ENCODE measurements at places on chromosomes 13 and 19.
A peak's percentile ranks its signal among the peaks of the same experiment; 100 is the strongest.

- no peak for DNase-seq
These were observed 13.2 kb upstream of the ASF1B start for GRCh38 chr19:14149509-14149994.

- no peak for DNase-seq
These were observed 8.3 kb downstream of the THOP1 start for GRCh38 chr19:2793577-2793976.

GRCh38 chr13:28849441-28849840 lies 29.3 kb downstream of the MTUS2 start:
- no peak for DNase-seq

- DNase-seq: no peak
These were observed 195.8 kb downstream of the UQCRFS1 start for GRCh38 chr19:29016926-29017760.

GRCh38 chr13:43915451-43915850 lies 35.7 kb downstream of the LACC1 start:
- no peak for DNase-seq

DNA sequence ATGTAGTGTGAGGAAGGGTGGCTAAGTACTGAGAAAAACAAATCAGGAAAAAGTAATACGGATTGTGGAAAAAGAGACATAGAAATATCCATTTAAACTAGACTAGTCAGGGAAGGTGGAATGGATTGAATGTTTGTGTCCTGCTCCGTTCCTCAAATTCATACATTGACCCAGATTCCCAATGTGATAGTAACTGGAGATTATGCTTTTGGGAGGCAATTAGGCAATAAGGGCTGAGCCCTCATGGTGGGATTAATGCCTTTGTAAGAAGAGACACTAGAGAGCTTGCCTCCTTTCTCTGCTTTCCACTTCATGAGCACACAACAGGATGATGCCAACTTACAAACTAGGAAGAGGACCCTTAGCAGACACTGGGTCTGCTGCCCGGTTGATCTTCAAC lies 765.2 kb upstream of the GPC6 start:
- DNase-seq: no peak

- no peak for DNase-seq
These were observed 22.3 kb downstream of the SLC7A1 start for GRCh38 chr13:29573190-29573589.

DNA sequence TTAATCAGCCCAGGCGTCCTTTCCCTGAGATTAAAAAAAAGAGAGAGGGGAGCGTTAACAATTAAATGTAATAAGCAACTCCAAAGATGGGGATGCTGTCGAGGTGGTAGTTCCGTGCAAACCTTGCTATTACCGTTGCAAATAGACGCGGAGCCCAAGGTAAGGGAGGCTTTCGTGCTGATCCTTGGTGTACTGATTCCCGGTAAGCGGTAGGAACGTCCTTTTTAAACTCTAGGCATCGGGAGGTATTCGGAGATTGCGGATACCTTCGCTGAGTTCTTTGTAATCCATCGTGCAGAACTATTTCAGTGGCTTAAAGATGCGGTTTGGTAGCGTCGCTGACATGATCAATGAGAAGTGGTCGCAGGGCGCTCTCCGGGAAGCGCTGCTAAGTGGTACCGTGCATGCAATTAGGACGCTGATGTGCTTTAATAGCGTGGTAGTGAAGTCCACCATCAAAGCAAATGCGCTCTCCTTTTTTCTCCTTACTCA lies 3.1 kb downstream of the SLITRK5 start:
- DNase-seq: no peak

GRCh38 chr19:3403489-3404323 lies 37.3 kb downstream of the NFIC start:
- no peak for DNase-seq

DNA sequence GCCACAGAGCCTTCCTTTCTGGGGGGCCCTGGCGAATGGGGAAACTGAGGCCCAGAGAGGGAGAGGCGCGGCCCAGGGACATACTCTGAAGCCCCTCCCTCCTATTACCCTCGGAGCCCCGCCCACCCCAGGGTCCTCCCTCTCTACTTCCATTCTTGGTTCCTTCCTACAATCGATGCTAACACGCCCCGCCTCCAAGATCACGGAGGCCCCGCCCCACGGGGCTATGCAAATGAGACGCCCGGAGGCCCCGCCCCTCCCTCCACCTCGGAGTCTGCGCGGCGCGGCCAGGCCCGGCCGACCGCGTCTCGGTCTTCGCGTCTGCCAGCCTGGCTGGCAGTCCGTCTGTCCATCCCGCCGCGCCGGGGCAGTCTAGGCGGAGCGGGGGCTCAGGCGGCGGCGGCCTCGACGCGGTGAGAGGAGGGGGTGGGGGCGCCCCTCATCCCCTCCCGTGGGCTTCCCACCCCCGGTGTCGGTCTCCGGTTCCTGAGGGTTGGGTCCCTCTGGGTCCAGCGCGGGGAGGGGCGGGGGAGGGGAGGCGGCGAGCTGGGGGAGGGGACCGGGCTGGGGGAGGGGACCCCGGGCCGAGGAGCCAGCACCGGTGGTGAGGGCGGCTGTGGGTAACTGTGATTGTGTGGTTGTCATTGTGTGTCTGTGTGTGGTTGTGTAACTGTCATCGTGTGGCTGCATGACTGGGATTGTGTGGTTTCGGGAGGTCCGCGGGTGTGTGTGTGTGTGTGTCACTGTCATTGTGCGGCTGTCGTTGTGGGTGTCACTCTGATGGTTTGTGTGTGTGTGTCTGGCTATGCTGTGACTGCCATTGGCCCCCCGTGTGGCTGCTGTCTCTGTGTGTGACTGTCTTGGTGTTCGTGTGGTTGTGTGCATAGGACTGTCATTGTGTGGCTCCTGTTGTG lies at the start of gene PLPPR2:
Gene PLPPR2, plus strand, starts transcription at position 273 of the 914 bp plus-strand sequence. CDS start 2,242 bp downstream, outside the sequence.
- DNase-seq: no peak

DNA sequence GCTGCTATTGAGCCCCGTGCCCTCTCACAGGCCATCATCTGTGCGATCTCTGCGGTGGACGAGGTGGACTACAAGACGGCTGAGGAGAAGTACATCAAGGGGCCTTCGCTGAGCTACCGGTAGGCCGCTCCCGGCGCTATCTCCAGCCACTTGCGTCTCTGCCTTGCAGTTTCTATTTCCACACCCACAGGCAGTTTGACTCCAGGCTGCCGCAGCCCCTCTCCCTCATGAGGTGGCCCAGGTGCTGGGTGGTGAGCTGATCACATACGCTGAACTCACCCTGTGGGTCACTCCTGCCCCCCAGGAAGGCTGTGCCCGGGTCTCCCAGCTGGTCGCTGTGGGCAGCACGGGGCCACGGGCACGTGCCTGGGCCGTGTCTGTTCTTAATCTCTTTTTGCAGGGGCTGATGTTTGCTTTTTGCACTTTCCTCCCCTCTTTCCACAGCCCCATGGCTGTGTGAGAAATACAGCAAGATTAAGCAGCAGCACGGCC lies 10.6 kb upstream of the NDUFS7 start:
- DNase-seq: no peak

DNA sequence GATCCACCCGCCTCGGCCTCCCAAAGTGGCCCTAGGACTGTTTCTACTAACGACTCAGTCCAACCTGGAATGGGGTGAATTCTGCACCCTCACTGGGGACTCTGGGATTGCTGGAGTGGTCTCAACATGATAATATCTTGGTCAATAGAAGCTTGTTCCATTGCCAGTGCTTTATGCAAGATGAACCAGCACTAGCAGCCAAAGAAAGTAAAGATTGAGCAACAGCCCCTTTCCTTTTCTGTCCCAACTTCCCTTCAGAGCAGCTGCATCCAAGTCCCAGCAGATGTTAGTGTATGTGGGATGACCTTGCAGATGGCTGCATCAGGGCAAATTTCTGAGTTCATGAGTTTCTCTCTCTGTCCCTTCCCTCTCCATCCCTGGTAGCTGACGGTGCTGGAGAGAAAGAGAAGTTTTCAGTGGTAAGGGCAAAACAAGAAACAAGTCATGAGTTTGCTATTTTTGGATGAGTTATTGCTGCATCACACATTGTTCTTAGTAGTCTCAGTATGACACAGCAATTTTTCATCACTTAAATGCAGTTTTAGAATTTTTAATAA lies 183.6 kb upstream of the EDNRB start:
- DNase-seq: no peak

GRCh38 chr13:107057028-107057631 lies 489.2 kb upstream of the ARGLU1 start:
- DNase-seq: no peak

- DNase-seq: no peak
These were observed 249.6 kb downstream of the TSHZ3 start for GRCh38 chr19:31099515-31100205.

DNA sequence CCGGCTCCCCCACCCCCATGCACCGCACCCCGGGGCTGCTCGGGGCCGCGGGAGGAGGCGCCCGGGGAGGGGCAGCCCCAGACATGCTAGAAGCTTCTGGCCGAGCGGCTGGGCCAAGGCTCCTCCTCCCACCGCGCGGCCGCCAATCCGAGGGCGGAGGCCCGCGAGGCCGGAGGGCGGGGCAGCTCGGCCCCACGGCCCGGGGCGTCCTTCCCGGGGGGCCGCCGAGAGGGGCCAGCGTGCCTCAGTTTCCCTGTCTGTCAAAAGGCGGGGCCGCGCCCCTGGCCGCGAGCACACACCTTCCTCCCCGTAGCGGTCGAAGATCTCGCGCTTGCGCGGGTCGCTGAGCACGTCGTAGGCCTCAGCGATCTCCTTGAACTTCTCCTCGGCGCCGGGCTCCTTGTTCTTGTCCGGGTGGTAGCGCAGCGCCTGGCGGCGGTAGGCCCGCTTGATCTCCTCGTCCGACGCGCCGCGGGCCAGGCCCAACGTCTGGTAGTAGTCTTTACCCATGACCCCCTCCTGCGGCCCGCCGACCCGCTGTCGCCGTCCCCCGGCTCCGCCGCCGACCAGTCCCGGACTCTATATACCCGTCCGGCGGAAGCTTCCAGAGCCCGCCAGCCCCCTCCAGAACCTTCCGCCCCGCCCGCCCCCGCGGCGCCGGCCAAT lies at the start of gene DNAJB1:
Gene DNAJB1, minus strand, starts transcription at position 558 of the 666 bp plus-strand sequence. Its CDS starts 48 bp downstream, at position 510.
- no peak for DNase-seq

- DNase-seq: no peak
These were observed 1.8 kb downstream of the PCDH20 start for GRCh38 chr13:61413572-61414535.

DNA sequence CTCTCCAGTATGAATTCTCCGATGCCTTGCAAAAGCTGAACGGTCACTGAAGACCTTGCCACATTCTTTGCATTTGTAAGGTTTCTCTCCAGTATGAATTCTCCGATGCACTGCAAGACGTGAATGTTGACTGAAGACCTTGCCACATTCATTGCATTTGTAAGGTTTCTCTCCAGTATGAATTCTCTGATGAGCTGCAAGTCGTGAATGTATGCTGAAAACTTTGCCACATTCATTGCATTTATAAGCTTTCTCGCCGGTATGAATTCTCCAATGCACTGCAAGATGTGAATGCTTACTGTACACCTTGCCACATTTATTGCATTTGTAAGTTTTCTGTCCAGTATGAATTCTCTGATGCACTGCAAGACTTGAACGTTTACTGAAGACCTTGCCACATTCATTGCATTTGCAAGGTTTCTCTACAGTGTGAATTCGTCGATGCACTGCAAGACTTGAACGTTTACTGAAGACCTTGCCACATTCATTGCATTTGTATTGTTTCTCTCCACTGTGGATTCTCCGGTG lies 20.0 kb upstream of the ZNF841 start:
- no peak for DNase-seq

GRCh38 chr13:40777166-40777808 lies 6.3 kb upstream of the MRPS31 start:
- no peak for DNase-seq

DNA sequence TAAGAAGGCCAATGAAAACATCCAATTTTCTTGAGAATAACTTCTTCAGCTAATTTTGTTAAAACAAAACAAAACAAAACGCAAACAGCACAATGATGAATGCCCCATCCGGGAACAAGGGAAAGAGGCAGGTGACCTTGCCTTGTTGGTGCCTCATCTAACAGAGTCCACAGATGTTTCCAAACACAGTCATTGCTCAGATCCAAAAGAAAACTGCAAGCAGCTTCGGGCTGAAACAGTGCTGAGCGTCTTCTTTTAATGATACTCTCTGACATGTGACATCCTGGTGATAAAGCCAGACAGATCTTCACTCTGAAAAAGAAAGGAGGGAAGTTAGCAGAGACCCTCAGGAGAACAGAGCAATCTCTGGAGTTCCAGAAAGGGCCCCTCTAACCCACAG lies 30.4 kb downstream of the IRS2 start:
- no peak for DNase-seq

DNA sequence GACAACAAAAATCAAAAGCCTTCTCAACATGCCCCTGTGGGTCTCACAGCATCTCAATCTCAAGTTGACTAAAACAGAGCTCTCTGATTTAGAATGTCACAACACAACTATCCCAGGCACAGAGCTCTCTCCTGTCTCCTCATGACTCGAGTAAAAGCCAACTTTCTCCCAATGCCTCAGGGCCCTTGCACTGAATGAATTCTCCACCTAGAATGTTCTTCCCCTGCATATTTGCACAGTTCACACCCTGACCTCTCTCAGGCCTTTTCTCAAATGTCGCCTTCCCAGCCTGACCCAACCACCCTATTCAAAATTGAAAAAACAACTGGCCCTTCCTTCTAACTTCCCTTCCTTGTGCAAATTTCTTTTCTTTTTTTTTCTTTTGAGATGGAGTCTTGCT lies 3.7 kb upstream of the SWSAP1 start:
- no peak for DNase-seq

- no peak for DNase-seq
These were observed 1.8 kb downstream of the DACH1 start for GRCh38 chr13:71864986-71865873.

DNA sequence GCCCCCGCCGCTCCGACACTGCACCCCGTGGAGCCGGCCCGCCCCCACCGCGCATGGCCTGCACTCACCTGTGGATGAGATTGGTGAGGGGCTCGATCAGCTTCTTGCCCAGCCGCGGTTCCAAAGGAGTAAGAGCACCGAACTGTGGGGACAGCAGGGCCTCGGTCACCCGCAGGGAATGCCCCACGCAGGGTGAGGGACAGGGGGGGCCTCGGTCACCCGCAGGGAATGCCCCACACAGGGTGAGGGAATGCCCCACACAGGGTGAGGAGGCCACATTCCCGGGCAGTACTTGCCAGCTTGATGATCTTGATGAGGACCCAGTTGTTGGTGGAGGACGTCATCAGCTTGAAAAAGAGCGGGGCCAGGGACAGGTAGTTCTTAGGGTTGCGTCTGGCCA lies 22.3 kb downstream of the AP3D1 start:
- no peak for DNase-seq

- no peak for DNase-seq
These were observed 31.1 kb downstream of the ZNF146 start for GRCh38 chr19:36246006-36246481.

DNA sequence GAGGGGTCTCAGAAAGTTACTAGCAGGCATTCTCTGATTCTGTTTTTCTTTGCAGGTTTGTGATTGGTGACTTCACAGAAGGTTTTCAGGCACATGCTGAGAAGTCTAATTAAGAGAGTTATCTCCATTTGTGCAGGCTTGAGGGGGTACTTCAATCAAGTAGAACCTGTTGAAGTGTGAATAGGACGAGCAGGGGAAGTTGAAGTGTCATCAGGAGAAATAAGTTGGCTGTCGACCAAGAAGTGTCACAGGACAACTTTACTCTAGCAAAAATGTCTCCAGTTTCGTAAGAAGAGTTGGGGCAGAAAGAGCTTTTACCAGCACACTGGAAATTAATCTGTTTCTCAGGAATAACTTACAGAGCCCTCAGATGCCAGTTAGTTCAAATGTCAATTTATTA lies 576.5 kb upstream of the SLITRK5 start:
- peak; percentile 18 for DNase-seq

Measured in SK-N-MC (cell line).